ENCODE measurements at places on chromosomes 12 and 14. TPM values are rescaled to one million over a fixed set of nuclear protein-coding genes. Genes with fewer than 3 reads are reported as not detected.

WIF1 gene
- 32.6 TPM for total RNA-seq

AQP6 gene
- not detected for total RNA-seq

SLC25A47 gene
- not detected for total RNA-seq

DNA sequence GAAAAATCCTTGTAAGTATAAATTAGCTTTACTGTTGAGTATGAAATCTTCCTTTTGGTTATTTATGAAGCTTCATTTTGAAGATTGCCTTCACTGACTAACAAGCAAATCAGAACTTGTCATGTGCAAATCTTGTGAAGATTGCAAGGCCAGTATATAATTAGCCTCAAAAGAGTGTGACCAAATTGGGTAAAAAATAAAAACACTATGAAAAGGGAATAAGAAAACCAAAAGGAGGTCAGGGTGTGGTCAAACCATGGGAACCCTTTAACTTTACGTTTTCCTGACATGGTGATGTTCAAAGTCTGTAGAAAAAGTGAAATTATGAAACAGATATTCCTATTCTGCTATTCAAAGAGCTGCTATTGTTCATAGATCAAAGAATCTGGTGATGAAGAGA is 230.3 kb downstream of the BCAT1 start:
- no peak overlapping the region for H3K4me3 ChIP-seq
- DNase-seq = no peak
- no peaks in the 10 kb centered on the region for H3K27me3 ChIP-seq

DNA sequence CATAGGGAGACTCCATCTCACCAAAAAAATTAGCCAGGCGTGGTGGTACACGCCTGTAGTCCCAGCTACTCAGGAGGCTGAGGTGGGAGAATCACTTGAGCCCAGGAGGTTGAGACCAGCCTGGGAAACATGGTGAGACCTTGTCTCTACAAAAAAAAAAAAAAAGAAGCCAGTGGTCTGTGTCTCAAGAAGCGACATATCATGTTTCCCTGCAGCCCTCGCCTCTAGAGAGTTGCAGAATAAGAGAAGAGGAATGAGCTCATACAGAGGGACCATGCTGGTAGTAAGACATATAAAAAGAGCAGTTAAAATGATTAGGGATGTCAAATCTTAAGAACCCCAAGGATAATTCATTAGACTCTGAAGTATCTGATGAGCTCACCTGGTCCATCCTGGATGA is 39.4 kb upstream of the BICDL1 start:
- H3K4me3 ChIP-seq = no peak overlapping the region
- no peak for DNase-seq
- H3K36me3 ChIP-seq = no peaks in the 10 kb centered on the region

DNA sequence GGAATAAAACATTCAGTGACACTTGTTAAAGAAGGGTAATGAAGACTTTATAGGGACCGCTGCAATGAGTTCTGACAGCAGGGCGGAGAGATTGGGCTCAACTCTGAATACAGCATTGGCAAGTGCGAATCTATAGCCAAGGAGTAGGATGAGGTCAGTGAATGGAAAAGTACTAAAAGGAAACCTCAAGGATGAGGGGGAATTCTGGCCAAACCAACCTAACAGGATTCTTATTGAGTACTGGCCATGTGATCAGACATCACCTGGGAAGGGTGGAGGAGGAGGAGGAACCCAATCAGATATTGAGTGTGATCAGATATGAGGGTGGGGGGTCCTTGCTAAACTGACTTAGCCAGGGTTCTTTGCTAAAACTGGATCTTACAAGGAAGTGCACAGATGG is 31.0 kb downstream of the DRAM1 start:
- peak; percentile 46 for DNase-seq
- no peaks in the 10 kb centered on the region for H3K36me3 ChIP-seq
- H3K4me3 ChIP-seq = no peak overlapping the region
- no peaks in the 10 kb centered on the region for H3K27me3 ChIP-seq
- peak overlapping the region; percentile 25 for H3K27ac ChIP-seq

GRCh38 chr14:61925043-61925442 is 162.8 kb downstream of the SNAPC1 start:
- DNase-seq = no peak
- no peaks in the 10 kb centered on the region for H3K27me3 ChIP-seq
- H3K4me3 ChIP-seq = no peak overlapping the region
- H3K27ac ChIP-seq = no peak overlapping the region
- H3K36me3 ChIP-seq = no peaks in the 10 kb centered on the region
- H3K4me1 ChIP-seq = no peaks in the 10 kb centered on the region

- H3K4me3 ChIP-seq = peak overlapping the region; percentile 37
- peak overlapping the region; percentile 40 for H3K27ac ChIP-seq
- DNase-seq = peak; percentile 39
- H3K36me3 ChIP-seq = no peaks in the 10 kb centered on the region
Measured at GRCh38 chr12:110073049-110073831, 24.9 kb upstream of the C12orf76 start.

NCAPD2 gene
- total RNA-seq = 29.1 TPM

DNA sequence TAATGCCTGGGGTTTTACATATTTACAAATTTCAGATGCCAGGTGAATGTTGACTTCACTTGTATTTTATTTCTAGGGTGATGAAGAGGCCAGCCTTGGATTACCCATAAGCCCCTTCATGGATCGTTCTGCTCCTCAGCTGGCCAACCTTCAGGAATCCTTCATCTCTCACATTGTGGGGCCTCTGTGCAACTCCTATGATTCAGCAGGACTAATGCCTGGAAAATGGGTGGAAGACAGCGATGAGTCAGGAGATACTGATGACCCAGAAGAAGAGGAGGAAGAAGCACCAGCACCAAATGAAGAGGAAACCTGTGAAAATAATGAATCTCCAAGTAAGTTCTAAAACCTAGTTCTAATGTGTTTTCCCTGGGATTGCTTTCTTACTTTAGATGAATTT is 41.3 kb upstream of the SLCO1C1 start:
- no peak for DNase-seq
- H3K4me3 ChIP-seq = no peak overlapping the region
- no peaks in the 10 kb centered on the region for H3K36me3 ChIP-seq

ACOT4 gene
- 5.5 TPM for total RNA-seq

DNA sequence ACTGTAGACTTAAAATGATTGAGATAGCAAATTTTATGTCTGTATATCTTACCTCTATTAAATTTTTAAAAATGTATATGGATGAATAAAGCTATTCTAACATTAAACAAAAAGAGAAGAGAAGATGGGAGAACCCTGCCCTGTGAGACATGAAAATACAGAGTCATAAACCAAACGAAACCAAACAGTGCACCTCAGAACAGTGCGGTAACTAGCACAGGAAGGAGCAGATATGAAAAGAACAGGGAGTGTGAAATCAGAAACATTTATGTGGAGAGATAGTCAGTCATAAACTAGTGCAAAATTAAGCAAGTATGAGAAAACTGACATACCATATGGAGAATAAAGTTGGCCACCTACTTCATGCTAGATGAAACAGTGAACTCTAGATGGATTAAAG is 135.1 kb downstream of the ERC1 start:
- no peak for DNase-seq
- H3K36me3 ChIP-seq = no peaks in the 10 kb centered on the region
- H3K4me1 ChIP-seq = peaks cover 6% of the 10 kb centered on the region
- H3K4me3 ChIP-seq = no peak overlapping the region

SLC38A4 gene
- total RNA-seq = not detected

DNA sequence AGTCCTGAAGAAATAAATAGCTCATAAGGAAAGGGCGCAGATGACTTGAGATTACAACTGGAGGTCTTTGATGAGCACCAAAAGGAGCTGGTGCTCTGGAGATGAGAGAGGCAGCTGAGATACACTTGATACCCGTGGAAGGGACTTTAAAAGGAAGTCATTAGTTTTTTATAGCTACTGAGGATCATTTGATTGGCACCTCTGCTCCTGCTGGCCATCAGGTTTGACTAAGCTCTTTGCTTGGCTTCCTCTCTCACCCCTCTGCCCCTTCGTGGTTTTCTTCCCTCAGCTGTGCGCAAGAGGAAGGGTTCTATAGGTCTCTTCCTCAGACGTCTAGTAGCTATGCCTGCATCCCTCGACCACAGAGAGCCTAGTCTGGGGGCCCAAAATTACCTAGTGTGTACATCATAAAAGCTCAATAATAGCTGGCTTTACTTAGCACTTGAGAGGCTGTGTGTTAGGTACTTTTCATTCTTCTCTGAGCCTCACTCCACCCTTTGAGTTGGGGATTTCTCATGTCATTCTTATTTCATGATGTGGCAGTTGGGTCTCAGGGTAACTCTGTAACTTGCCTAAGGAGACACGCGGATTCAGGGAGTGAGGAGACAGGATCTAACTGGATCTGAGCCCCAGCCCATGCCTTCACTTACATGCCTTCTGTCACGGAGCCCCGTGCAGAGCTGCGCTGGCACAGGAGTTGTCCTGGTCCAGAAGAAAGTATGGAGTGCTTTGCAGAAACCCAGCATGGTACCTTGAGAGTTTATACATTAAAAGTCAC is 68.4 kb upstream of the ASPG start:
- H3K27ac ChIP-seq = no peak overlapping the region
- H3K4me3 ChIP-seq = no peak overlapping the region
- H3K4me1 ChIP-seq = no peaks in the 10 kb centered on the region
- DNase-seq = no peak

- no peaks in the 10 kb centered on the region for H3K27me3 ChIP-seq
- no peaks in the 10 kb centered on the region for H3K36me3 ChIP-seq
- no peak for DNase-seq
Measured at GRCh38 chr12:10397296-10397695, 7.5 kb upstream of the KLRK1 start.

ZNF891 gene
- 1.1 TPM for total RNA-seq

DNA sequence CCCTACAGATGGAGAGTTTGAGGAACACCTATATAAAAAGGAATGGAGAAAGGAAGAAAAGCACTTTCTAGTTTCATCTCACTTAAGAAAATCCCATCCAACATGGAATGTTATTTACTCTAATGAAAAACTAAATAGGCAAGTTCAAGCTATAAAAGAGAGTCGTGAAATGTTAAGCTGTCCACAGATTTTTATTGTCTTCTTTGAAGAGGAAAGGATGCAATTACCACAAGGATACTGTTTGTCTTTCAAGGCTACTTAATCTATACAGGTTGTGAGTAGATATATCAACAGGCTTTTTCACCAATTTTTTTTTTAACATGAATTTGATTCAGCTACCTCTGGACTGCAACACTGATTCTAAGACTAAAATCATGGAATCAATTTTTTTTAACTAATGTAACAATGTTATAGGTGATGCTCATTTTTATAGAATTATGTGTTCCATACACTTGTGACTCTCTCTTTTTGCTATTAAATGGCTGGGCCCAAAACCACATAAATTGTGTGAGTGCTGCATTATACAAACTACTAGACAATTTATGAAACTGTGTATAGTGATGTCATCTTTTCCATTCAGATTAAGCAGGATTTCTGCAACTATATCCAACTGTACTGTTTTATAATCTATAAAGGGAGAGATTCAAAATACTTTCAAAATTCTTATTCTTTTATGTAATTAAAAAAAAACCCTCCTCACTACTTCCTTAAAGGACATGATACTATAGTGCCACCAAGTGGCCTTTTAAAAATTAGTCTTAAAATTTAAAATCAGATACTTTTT is 26.8 kb upstream of the BMAL2 start:
- no peaks in the 10 kb centered on the region for H3K27me3 ChIP-seq
- DNase-seq = no peak
- H3K4me3 ChIP-seq = no peak overlapping the region
- no peak overlapping the region for H3K27ac ChIP-seq

NR4A1 gene
- 152 TPM for total RNA-seq

- no peaks in the 10 kb centered on the region for H3K36me3 ChIP-seq
- DNase-seq = no peak
- no peak overlapping the region for H3K4me3 ChIP-seq
- H3K4me1 ChIP-seq = peaks cover 40% of the 10 kb centered on the region
- H3K27me3 ChIP-seq = no peaks in the 10 kb centered on the region
Measured at GRCh38 chr12:101619858-101620761, 25.3 kb downstream of the MYBPC1 start.

IAPP gene
- total RNA-seq = not detected

NELL2 gene
- 1.1 TPM for total RNA-seq

Measured in upper lobe of left lung (tissue), 6 donors.